Activated T-helper 1 cell treated with anti-CD3 and anti-CD28 coated beads, Interleukin-12 subunit alpha, Interleukin-12 subunit beta, Interleukin-2, Interleukin-4 antibody, amounts not matched to agents 30 ng/mL and 10 ng/mL and 1 ng/mL, durations not matched to agents 14 hours and 24 hours and 36 hours (primary cell): ENCODE measurements at places on chromosomes 6 and 20. TPM values are rescaled to one million over a fixed set of nuclear protein-coding genes. Genes with fewer than 3 reads are reported as not detected.

GRCh38 chr20:53512076-53512475, 81.6 kb downstream of the ZNF217 start:
- H3K27ac ChIP-seq, result no peak overlapping the region
- no peak for DNase-seq

DNA sequence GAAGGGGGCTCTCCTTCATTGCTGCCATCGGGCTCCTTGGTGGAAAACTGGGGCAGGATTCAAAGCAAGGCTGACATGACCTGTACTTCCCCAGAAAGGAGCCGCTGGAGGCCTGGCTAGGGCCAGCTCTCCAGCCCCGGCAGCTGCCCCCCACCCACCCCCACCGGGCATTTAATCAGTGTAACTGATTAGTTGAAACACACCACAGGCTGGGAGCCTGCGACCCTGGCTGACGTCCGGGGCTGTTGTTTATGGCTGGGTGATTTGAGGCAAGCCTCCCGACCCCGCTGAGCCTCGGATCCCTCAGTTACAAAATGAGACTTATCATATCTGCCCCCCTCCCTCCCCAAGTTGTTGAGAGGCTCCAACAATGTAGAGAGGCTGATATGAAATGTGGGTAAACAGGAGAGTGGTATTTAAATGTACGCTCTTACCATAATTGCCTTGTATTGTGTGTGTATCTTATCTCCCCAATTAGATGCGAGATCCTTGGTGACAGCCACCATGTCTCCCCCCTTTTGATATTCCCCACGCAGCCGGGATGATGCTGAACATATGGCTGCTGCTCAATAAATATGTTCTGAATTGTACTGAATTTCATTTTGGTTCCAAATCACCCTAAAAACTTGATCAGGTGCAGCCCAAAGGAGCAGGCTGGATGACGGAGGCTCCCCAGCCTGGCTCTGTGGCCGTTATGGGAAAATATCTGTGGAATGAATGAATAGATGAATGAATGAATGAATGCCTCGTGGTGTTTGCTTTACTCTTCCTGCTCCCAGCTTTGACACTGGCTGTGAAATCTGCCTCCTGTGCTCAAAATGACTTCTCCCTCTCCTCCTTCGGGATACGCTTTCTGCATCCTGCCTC, 31.8 kb upstream of the APCDD1L start:
- no peak for DNase-seq
- peaks cover 4% of the 10 kb centered on the region for H3K27me3 ChIP-seq
- no peaks in the 10 kb centered on the region for H3K36me3 ChIP-seq
- no peak overlapping the region for H3K27ac ChIP-seq
- no peaks in the 10 kb centered on the region for H3K4me1 ChIP-seq

SLC26A8 gene
- total RNA-seq, result not detected in 2 replicates

DNA sequence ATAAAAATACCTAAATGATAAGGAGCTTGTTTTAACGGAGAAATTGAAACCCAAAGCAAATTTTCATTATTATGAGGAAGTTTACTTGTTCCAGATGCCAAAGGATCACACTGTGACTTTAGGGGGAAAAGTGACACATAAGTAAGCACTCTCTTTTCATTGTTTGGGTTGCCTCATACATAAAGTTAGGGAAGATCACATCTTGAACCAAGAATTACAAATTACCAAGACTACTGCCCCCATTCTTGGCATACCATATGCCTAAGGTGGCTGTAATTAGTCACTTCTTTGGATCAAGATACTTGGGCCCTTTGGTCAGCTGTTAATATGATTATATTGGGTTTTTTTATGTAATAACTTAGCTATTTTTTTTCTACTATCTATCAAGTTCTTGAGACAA, 269.0 kb downstream of the COL12A1 start:
- no peaks in the 10 kb centered on the region for H3K4me1 ChIP-seq
- DNase-seq, result no peak
- H3K4me3 ChIP-seq, result no peak overlapping the region

DNA sequence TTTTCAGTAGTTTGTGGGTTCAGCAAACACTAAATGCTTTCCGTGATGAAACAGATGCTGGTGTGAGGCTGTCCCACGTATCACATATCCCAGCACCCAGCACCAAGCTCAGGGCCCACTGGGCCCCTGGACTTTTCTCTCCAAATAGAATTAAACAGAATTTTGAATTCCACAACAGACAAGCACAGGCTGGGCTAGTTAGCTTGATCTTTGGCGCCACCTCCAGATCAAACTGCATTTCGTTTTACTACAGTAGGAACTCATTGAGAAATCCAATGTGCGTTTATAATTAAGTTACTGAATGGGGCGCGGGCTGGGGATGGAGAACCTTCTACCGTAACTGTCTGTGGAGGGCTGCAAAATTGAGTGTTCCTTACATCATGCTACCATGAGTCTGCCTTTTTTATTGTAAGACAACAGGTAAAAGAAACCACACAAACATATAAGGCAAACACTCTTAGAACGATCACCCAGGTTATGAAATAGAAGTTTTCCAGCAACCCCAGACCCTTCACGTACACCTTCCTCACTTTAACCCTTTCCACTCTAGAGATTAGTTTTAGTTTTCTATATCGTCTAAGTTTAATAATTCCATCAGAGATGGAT, 107.8 kb downstream of the ZFP64 start:
- peaks cover 3% of the 10 kb centered on the region for H3K36me3 ChIP-seq
- no peak overlapping the region for H3K27ac ChIP-seq
- DNase-seq, result peak; percentile 15
- no peaks in the 10 kb centered on the region for H3K27me3 ChIP-seq

SCGN gene
- not detected in 2 replicates for total RNA-seq

TNNC2 gene
- total RNA-seq, result not detected in 2 replicates

NXT1 gene
- 58.9 and 62.6 TPM in 2 replicates for total RNA-seq

SEMG1 gene
- total RNA-seq, result not detected in 2 replicates

BEND6 gene
- total RNA-seq, result 0.07 TPM in 1 of 2 replicates, not detected in the other

SCP2D1 gene
- not detected in 2 replicates for total RNA-seq

GRCh38 chr6:169371344-169372127, 117.9 kb upstream of the THBS2 start:
- no peak for DNase-seq
- no peaks in the 10 kb centered on the region for H3K27me3 ChIP-seq
- no peak overlapping the region for H3K4me3 ChIP-seq

GRCh38 chr6:69866770-69867638, 648 bp downstream of the COL19A1 start:
- DNase-seq, result peak; percentile 37
- H3K4me1 ChIP-seq, result peaks cover 23% of the 10 kb centered on the region
- H3K4me3 ChIP-seq, result peak overlapping the region; percentile 85
- H3K36me3 ChIP-seq, result no peaks in the 10 kb centered on the region

- H3K36me3 ChIP-seq, result no peaks in the 10 kb centered on the region
- H3K27me3 ChIP-seq, result no peaks in the 10 kb centered on the region
- no peak for DNase-seq
- H3K4me3 ChIP-seq, result no peak overlapping the region
- no peaks in the 10 kb centered on the region for H3K4me1 ChIP-seq
Observed at GRCh38 chr6:148530976-148531375, 188.3 kb downstream of the SASH1 start.

GRCh38 chr20:31803552-31804291, 15.4 kb upstream of the MYLK2 start:
- peaks cover 42% of the 10 kb centered on the region for H3K36me3 ChIP-seq
- H3K4me3 ChIP-seq, result no peak overlapping the region
- H3K27me3 ChIP-seq, result no peaks in the 10 kb centered on the region
- peak overlapping the region; percentile 46 for H3K27ac ChIP-seq
- DNase-seq, result no peak

GPR63 gene
- total RNA-seq, result 3.1 and 3.2 TPM in 2 replicates

DNA sequence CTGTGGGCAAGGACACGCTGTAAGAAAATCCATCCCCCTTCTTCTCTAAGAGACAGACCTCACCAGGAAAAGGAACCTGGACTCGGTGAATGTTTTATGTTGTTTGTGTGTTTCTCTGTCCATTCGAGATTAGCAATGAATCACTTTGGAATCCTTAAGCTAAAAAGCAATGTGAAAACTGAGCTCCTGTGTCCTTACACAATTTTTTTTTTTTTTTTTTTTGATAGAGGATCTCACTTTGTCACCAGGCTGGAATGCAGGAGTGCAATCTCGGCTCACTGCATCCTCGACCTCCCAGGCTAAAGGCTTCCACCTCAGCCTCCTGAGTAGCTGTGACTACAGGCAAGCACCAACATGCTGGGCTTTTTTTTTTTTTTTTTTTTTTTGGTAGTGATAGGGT, 32.1 kb downstream of the BFSP1 start:
- DNase-seq, result no peak
- peaks cover 7% of the 10 kb centered on the region for H3K27me3 ChIP-seq
- no peak overlapping the region for H3K27ac ChIP-seq
- peaks cover 24% of the 10 kb centered on the region for H3K4me1 ChIP-seq
- no peak overlapping the region for H3K4me3 ChIP-seq
- H3K36me3 ChIP-seq, result no peaks in the 10 kb centered on the region

JAG1 gene
- total RNA-seq, result 1.3 and 1.4 TPM in 2 replicates

TP53TG5 gene
- total RNA-seq, result 0.07 and 0.08 TPM in 2 replicates

RCAN2 gene
- 0.44 and 0.59 TPM in 2 replicates for total RNA-seq

GRCh38 chr6:160239929-160240690, 18.5 kb downstream of the SLC22A2 start:
- no peak for DNase-seq
- peaks cover 3% of the 10 kb centered on the region for H3K27me3 ChIP-seq
- no peaks in the 10 kb centered on the region for H3K4me1 ChIP-seq
- no peak overlapping the region for H3K27ac ChIP-seq
- H3K4me3 ChIP-seq, result no peak overlapping the region

DNA sequence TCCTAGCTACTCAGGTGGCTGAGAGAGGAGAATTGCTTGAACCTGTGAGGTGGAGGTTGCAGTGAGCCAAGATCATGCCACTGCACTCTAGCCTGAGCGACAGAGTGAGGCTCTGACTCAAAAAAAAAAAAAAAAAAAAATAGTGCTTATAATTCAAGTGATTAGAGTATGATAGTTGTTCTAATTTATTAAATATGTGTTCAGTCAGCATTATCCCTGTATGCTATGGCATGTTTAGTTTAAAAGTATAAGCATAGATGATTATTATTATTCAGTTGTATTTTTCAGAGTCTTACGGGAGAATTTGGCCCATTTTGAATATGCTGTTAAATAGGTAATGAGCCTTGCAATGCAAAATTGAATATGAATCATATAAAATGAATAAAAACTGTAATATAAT, 64.8 kb downstream of the UBR2 start:
- no peak overlapping the region for H3K4me3 ChIP-seq
- no peak for DNase-seq
- no peaks in the 10 kb centered on the region for H3K27me3 ChIP-seq

C20orf204 gene
- total RNA-seq, result 5.4 and 6.1 TPM in 2 replicates

KCNB1 gene
- total RNA-seq, result 0.08 and 0.20 TPM in 2 replicates

GRCh38 chr20:12882832-12883506, 125.8 kb upstream of the SPTLC3 start:
- no peak overlapping the region for H3K27ac ChIP-seq
- H3K27me3 ChIP-seq, result peaks cover 7% of the 10 kb centered on the region
- no peaks in the 10 kb centered on the region for H3K4me1 ChIP-seq
- H3K36me3 ChIP-seq, result no peaks in the 10 kb centered on the region
- DNase-seq, result no peak

DNA sequence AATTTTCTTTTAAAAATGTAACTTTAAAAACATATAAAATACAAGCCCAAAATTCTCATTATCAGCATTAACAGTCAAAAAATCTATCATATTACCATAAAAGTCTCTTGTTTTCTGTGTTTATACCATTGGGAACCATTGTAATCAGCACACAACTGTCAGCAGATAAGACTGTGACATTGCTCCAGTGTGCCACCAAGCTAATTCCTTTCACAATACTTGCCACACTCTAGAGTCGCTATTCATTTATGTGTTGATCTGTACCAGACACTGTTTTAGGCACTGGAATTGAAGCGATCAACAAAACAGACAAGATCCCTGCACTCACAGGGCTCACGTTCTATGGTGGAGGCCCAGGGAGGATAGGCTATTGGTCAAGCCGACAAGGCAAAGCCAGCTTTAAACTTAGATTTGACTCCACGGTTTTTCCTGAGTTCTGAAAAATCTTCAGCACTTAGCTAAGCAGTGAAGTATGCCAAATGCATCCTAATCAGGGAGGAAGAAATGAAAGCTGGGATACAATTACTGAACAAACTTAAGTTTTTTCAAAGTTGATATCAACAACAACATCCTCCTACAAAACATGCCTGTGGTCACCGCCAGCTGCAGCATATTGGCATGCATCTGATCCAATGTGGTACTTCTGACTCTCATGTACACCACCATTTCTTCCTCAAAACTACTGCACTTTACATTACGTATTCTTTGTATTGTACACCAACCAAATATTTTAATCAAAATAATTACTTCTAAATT, 60.5 kb downstream of the GMDS start:
- H3K36me3 ChIP-seq, result no peaks in the 10 kb centered on the region
- H3K27me3 ChIP-seq, result peaks cover 4% of the 10 kb centered on the region
- H3K4me3 ChIP-seq, result no peak overlapping the region
- DNase-seq, result no peak

- H3K27me3 ChIP-seq, result no peaks in the 10 kb centered on the region
- H3K27ac ChIP-seq, result no peak overlapping the region
- peaks cover 18% of the 10 kb centered on the region for H3K4me1 ChIP-seq
Observed at GRCh38 chr6:156630613-156631302, 146.4 kb upstream of the ARID1B start.

GRCh38 chr20:62663145-62664018, 21.1 kb downstream of the SLCO4A1 start:
- DNase-seq, result no peak
- H3K4me3 ChIP-seq, result no peak overlapping the region
- H3K4me1 ChIP-seq, result no peaks in the 10 kb centered on the region
- no peaks in the 10 kb centered on the region for H3K27me3 ChIP-seq
- no peak overlapping the region for H3K27ac ChIP-seq

POU3F2 gene
- not detected in 2 replicates for total RNA-seq

GRCh38 chr6:34650823-34651222, 45.7 kb downstream of the ILRUN start:
- H3K4me3 ChIP-seq, result no peak overlapping the region
- H3K4me1 ChIP-seq, result peaks cover 45% of the 10 kb centered on the region
- no peak for DNase-seq
- H3K27me3 ChIP-seq, result no peaks in the 10 kb centered on the region
- H3K27ac ChIP-seq, result no peak overlapping the region

DNA sequence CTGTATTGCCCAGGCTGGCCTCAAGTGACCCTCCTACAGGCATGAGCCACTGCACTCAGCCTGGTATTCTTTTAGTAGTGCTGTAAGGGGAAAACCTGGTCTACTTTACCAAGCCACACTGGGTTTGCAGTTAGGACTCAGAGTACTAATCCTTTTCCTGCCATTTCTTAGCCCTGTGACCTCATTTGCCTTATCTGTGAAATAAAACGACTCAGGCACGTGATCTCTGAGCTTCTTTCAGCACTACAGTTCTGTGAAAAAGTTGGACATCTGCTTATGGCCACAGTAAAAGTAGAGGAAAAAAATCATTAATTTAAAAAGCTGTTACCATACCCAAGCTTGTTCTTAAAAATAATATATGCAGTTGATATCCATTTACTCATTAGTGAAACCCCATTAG, 1007.5 kb downstream of the KIF16B start:
- no peaks in the 10 kb centered on the region for H3K4me1 ChIP-seq
- no peak for DNase-seq
- H3K36me3 ChIP-seq, result no peaks in the 10 kb centered on the region
- no peak overlapping the region for H3K27ac ChIP-seq
- no peak overlapping the region for H3K4me3 ChIP-seq
